ENCODE measurements at places on chromosomes 1 and 21. TPM values are rescaled to one million over a fixed set of nuclear protein-coding genes. Genes with fewer than 3 reads are reported as not detected.

The MNDA gene
- not detected for total RNA-seq

DNA sequence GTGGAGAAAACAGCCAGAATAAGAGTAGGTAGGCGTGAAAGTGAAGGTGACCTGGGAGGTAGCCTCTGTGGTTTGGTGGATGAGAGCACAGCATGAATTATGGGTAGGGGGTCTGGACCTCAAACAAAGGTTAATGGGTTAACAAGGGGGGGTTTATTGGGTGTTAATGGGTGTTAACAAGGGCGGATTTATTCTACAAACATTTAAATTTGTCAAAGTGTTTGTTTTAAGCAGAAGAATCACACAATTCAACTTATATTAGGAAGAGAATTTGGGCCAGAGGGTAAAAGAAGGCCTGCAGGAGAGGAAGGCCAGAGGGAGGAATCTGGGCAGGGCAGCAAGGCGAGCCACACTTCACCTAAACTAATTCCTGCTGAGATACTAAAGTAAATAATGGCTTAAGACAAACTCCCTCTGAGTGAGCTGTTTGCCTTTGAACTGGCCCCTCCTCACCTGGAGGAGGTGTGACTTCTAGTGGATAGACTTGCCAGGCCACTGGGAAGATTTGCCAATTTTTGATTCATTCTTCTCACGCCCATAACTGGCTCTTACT is 191.7 kb downstream of the GIPC2 start:
- H3K4me1 ChIP-seq: no peaks in the 10 kb centered on the region
- no peak overlapping the region for H3K27ac ChIP-seq
- peaks cover 53% of the 10 kb centered on the region for H3K27me3 ChIP-seq
- no peaks in the 10 kb centered on the region for H3K36me3 ChIP-seq
- no peak overlapping the region for H3K4me3 ChIP-seq

GRCh38 chr1:94807742-94808491 is 12.2 kb upstream of the SLC44A3 start:
- H3K27ac ChIP-seq: no peak overlapping the region
- H3K36me3 ChIP-seq: peaks cover 9% of the 10 kb centered on the region
- no peak overlapping the region for H3K4me3 ChIP-seq
- H3K27me3 ChIP-seq: no peaks in the 10 kb centered on the region
- DNase-seq: no peak
- H3K4me1 ChIP-seq: no peaks in the 10 kb centered on the region

The C1orf146 gene
- total RNA-seq: not detected

- no peak for DNase-seq
- H3K27ac ChIP-seq: no peak overlapping the region
- no peak overlapping the region for H3K4me3 ChIP-seq
Observed at GRCh38 chr1:10841118-10841517, 44.7 kb upstream of the CASZ1 start.

- H3K36me3 ChIP-seq: peaks cover 8% of the 10 kb centered on the region
- no peak overlapping the region for H3K27ac ChIP-seq
- no peak for DNase-seq
- H3K27me3 ChIP-seq: no peaks in the 10 kb centered on the region
- no peaks in the 10 kb centered on the region for H3K4me1 ChIP-seq
Observed at GRCh38 chr1:184838504-184838951, 83.9 kb upstream of the EDEM3 start.
